Activated naive CD8-positive, alpha-beta T cell treated with anti-CD3 and anti-CD28 coated beads, Interleukin-2, amount 50 U/mL, for 24 hours (primary cell): ENCODE measurements at places on chromosomes 7 and 10.

GRCh38 chr10:113125612-113126011 lies 175.6 kb downstream of the TCF7L2 start:
- DNase-seq, result no peak
- H3K27me3 ChIP-seq, result peaks cover 50% of the 10 kb centered on the region
- H3K27ac ChIP-seq, result no peak overlapping the region
- no peak overlapping the region for H3K4me3 ChIP-seq
- no peaks in the 10 kb centered on the region for H3K36me3 ChIP-seq

GRCh38 chr7:117793521-117793920 lies 79.7 kb downstream of the CTTNBP2 start:
- no peak overlapping the region for H3K4me3 ChIP-seq
- no peaks in the 10 kb centered on the region for H3K36me3 ChIP-seq
- no peak overlapping the region for H3K27ac ChIP-seq
- DNase-seq, result no peak

GRCh38 chr7:117667456-117667855 lies 187.6 kb downstream of the CFTR start:
- no peak for DNase-seq
- H3K36me3 ChIP-seq, result no peaks in the 10 kb centered on the region
- no peak overlapping the region for H3K4me3 ChIP-seq

DNA sequence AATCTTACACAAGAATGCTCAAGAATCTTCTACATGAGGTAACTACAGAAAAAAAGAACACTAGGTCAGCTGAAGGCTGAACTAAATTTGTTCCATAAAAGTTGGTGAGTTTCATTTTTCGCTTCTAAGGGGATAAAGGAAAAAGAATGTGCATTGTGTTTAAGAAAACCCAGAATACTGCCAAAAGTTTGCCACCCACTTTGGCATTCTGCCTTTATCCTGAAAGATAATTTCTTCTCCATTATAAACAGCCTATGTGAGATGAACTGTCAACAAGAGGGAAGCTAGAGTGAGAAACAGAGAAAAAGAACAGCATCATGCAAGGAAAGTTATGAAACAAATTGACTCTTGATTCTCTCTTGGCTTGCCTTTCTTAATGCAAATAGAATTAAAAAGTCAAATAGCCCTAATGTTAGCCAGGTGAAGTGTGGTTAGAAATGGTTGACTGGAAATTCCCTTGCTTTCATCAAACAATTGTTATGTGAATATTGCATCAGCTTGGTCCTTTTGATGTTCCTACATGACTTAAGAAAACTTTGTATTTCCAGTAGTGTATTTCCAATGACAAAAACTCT lies 25.8 kb downstream of the STEAP1 start:
- H3K27ac ChIP-seq, result peak overlapping the region; percentile 61
- no peaks in the 10 kb centered on the region for H3K36me3 ChIP-seq
- peaks cover 3% of the 10 kb centered on the region for H3K27me3 ChIP-seq

- DNase-seq, result no peak
- no peaks in the 10 kb centered on the region for H3K4me1 ChIP-seq
These were observed 97.2 kb downstream of the DOCK4 start for GRCh38 chr7:112108981-112109380.

DNA sequence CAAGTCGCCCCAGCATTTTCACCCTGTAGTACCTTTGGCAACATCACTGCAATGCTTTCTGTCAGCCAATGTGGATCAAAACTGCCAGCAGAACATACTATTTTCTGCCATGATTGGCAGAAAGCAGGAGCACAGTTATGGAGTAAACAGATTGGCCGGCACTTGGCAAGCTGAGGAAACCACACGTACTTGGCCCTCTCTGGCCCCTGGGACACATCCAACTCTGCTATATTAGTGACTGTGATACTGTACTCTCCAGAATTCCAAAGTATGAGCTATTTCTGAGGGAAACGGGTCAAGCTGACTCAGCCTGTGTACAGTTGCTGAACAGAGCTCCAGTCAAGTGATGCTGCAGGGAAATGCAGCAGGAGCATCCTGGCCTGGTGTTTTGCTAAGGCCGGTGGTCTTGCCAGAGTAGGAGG lies 39.8 kb upstream of the LANCL2 start:
- no peaks in the 10 kb centered on the region for H3K36me3 ChIP-seq
- no peak for DNase-seq
- H3K27me3 ChIP-seq, result peaks cover 13% of the 10 kb centered on the region
- no peaks in the 10 kb centered on the region for H3K4me1 ChIP-seq
- no peak overlapping the region for H3K27ac ChIP-seq

DNA sequence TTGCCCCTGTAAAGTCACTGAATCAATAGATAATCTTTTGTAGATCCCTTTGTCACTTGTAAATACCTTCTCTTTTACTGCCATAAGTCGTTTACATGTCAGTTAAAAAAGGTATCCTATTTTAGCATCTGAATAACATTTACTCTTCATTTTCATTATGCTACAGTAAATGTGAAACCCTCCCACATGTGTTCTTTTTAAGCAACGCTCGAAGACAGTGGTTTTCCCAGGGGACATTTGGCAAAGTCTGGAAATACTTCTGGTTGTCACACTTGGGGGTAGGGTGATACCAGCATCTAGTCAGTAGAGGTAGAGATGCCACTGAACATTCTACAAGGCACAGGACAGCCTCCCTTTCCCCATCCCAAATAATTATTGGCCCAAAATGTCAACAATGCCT lies 23.7 kb downstream of the ATAD1 start:
- H3K36me3 ChIP-seq, result peaks cover 55% of the 10 kb centered on the region
- peak overlapping the region; percentile 13 for H3K27ac ChIP-seq
- peaks cover 52% of the 10 kb centered on the region for H3K4me1 ChIP-seq
- H3K27me3 ChIP-seq, result no peaks in the 10 kb centered on the region
- no peak for DNase-seq

DNA sequence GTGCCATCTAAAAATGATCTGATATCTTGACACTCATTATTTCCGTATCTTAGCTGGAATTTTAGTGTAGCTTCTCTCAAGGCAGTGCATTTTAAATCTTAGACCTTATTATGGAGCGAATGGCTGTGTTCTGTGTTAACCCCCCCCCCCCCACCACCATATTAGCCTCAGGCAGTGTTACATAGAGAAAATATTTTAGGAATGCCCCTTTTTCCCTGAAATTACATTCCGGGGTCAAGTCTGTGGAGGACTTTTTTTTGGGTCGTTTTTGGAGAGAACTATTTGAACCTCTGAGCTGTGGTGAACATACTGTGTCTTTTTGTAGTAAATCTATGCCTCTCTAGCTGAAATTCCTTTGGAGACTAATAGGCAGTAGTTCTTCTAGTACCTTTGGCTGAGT lies 3.1 kb downstream of the CCDC126 start:
- peaks cover 40% of the 10 kb centered on the region for H3K4me1 ChIP-seq
- no peaks in the 10 kb centered on the region for H3K27me3 ChIP-seq

DNA sequence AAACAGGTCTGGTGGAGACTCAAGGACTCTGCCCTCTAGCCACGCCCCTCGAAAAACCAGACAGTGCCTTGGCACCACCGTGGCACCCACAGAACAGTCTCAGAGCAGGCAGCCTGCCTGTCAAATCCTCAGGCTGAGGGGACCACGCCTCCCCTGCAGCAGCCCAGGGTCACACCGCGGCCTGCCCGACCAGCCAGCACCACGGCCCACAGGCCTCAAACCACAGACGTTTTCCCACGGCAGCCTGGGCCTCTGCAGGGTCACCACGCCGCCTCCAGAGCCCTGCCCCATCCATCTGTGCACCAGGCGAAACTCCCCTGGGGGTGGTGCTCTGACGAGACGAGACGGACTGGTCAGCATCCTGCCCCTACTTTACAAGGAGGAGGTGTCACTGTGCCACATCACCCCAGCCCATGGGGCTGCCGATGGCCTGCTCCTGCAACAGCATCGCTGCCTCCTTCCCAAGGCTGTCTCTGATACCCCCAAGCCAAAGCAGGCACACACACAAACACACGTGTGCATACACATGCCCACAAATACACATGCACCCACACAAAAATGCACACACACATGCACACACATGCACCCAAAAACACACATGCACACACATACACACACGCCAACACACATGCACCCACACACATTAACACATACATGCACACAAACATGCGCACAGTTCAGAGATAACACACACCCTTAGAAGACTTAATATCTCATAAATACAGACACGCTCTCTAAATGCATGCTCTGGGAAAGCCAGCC lies 24.6 kb downstream of the PAPOLB start:
- H3K36me3 ChIP-seq, result no peaks in the 10 kb centered on the region
- no peak overlapping the region for H3K27ac ChIP-seq
- no peak overlapping the region for H3K4me3 ChIP-seq
- no peaks in the 10 kb centered on the region for H3K27me3 ChIP-seq
- H3K4me1 ChIP-seq, result no peaks in the 10 kb centered on the region

DNA sequence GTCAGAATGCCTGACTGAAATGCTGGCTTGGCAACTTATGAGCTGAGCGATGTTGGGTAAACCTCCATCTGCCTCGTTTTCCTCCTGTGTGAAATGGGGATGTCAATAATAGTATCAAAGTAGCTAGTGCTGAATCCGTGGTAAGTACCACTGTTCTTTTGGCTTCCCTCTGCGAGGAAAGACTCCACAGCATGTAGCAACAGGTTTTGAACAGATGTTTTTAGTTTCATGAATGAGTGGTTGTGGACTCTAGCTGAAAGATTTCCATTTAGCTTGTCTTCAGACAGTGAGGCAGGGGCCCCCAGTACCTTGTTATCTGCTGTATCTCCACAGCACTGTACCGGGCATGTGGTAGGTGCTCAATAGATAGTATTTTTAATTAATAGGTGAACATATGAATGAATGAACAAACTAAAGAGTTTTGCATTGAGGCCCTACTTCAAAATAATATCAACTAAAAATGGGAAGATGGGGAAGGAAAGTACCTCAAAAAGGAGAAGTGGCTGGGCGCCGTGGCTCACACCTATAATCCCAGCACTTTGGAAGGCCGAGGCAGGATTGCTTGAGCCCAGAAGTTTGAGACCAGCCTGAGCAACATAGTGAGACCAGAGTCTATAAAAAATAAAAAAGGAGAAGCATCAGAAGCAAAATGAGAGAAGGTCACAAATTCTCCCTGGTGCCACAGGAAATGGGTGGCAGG lies 5.6 kb upstream of the DLG5 start:
- peaks cover 7% of the 10 kb centered on the region for H3K4me1 ChIP-seq
- no peaks in the 10 kb centered on the region for H3K36me3 ChIP-seq
- H3K4me3 ChIP-seq, result no peak overlapping the region
- peaks cover 25% of the 10 kb centered on the region for H3K27me3 ChIP-seq
- no peak overlapping the region for H3K27ac ChIP-seq

DNA sequence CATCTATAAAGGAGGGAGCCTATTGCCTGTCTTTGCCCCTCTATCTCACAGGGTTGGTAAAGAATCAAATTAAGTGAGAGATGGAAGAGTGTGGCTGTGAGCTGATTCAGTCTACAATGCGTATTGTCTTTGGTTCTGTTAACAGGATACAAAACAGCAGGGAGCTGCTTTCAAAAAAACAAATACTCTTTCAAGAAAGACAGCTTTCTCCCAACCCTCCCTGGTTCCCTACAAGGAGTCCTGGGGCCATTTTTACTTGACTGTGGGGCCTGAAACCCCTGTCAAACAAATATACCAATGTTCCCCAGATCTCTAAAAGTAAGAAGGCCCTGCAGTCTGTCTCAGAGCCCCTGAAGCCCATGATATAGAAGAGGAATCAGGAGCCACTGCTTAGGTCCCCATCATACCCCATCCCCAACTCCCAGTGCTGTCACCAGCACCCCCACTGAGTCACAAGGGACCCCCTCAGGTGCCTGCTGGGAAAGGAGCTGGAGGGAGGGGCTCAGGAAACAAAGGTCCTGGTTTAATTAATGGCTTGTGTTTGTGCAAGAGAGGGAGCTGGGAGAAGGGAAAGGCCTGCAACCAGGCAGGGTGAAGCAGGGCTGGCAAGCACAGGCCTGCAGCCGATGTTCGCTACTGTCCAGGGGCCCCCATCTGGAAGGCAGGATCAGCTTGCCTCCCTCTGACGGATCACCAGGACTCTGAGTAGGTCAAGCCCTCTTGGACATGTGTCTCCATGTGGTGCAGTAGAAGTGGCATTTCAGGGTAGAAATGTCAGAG lies 182.0 kb upstream of the GHITM start:
- no peaks in the 10 kb centered on the region for H3K36me3 ChIP-seq
- no peak for DNase-seq
- H3K4me1 ChIP-seq, result no peaks in the 10 kb centered on the region
- no peak overlapping the region for H3K4me3 ChIP-seq
- H3K27ac ChIP-seq, result no peak overlapping the region

- DNase-seq, result no peak
- no peaks in the 10 kb centered on the region for H3K4me1 ChIP-seq
- no peak overlapping the region for H3K27ac ChIP-seq
These were observed 137.3 kb upstream of the EEPD1 start for GRCh38 chr7:36015733-36016132.

- no peaks in the 10 kb centered on the region for H3K4me1 ChIP-seq
- peaks cover 15% of the 10 kb centered on the region for H3K27me3 ChIP-seq
- no peak for DNase-seq
- H3K4me3 ChIP-seq, result no peak overlapping the region
These were observed 251.2 kb downstream of the BAMBI start for GRCh38 chr10:28928484-28928883.

DNA sequence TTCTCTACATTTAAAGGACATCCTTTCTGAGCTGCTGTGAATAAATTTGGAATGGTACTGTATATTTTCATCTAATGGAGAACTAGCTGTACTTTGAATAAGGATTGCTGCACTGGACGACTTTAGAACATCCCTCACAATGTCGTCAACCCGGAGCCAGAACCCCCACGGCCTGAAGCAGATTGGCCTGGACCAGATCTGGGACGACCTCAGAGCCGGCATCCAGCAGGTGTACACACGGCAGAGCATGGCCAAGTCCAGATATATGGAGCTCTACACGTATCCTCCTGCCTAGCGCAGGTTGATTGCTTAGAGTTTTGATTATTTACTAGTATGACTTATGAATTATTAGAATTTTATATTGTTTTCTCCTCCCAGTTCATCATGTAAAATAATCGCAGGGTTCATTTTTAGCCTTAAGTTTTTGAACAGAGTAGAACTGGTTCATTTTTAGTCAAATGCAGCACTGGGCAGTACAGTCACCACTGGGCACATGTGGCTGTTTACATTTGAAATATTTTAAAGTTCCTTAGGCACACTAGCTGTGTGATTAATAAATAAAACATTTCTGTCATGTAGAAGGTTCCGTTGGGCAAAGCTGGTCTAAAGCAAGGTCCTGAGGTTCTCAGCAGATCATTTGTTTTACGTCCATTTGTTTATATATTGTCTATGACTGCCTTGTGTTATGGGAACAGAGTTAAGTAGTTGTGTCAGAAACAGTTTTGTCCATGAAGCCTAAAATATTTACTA lies 31.5 kb downstream of the CUL1 start:
- DNase-seq, result no peak
- H3K27ac ChIP-seq, result no peak overlapping the region
- H3K27me3 ChIP-seq, result no peaks in the 10 kb centered on the region
- peaks cover 38% of the 10 kb centered on the region for H3K4me1 ChIP-seq

- H3K27ac ChIP-seq, result no peak overlapping the region
- H3K27me3 ChIP-seq, result peaks cover 35% of the 10 kb centered on the region
- peak; percentile 41 for DNase-seq
- H3K4me1 ChIP-seq, result peaks cover 11% of the 10 kb centered on the region
- H3K4me3 ChIP-seq, result peak overlapping the region; percentile 17
These were observed 1.8 kb upstream of the PDGFA start for GRCh38 chr7:521221-522070.
